ENCODE measurements at places on chromosomes 7 and 10.

GRCh38 chr7:18903695-18904094 is 213.7 kb downstream of the TWIST1 start:
- DNase-seq: no peak

GRCh38 chr7:83468251-83468739 is 180.6 kb downstream of the SEMA3E start:
- DNase-seq: peak; percentile 64

GRCh38 chr10:62053860-62054259 is 152.4 kb downstream of the ARID5B start:
- DNase-seq: no peak

GRCh38 chr7:158976468-158976848 is 120.1 kb downstream of the DYNC2I1 start:
- no peak for DNase-seq

- no peak for DNase-seq
Measured at GRCh38 chr10:75730847-75731246, 299.4 kb downstream of the LRMDA start.

GRCh38 chr10:69315610-69316312 is 37.5 kb downstream of the HK1 start:
- no peak for DNase-seq

DNA sequence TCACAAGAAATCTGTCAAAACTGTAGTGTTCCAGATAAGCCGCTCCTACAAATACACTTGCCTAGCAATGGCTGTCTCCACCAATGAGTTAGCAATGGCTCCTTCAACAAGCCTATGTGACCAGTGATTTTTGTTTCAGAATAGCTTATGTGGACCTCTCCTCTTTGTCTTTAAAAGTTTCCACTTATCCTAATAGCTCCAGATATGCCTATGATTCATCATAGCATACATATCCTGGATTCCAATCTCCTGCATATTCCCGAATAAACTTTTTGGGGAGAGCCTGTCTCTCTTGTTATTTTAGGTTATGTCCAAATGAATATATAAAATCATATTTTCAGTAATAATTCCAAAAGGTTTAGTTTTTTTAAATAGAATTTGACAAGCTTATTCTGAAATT is 510.6 kb downstream of the ARL4A start:
- no peak for DNase-seq

- no peak for DNase-seq
Measured at GRCh38 chr10:60399328-60399727, 9.7 kb upstream of the ANK3 start.

- no peak for DNase-seq
Measured at GRCh38 chr7:67486401-67486800, 489.8 kb downstream of the TYW1 start.

- DNase-seq: peak; percentile 2
Measured at GRCh38 chr7:41063116-41063515, 639.8 kb downstream of the INHBA start.

DNA sequence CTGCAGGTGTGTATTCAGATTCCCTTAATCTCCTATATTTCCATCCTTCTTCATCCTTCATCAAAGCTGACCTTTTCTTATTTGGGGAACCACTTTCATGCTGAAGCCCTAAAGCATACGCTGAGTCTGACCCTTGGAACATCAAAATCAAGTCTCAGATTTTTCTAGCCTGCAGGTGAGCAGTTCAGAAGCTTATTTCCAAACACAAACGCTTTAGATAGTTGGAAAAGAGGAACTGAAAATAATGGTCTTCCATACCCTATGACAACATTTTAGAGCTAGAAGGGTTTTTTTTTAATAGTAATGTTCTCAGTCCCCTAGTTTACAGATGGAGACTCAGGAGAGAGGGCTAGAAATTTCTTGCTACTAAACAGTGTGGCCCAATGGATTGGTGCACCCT is 1.6 kb upstream of the AGK start:
- DNase-seq: peak; percentile 7

- DNase-seq: no peak
Measured at GRCh38 chr10:13247246-13247645, 13.1 kb upstream of the UCMA start.

- DNase-seq: no peak
Measured at GRCh38 chr7:31214751-31215150, 125.8 kb downstream of the NEUROD6 start.

DNA sequence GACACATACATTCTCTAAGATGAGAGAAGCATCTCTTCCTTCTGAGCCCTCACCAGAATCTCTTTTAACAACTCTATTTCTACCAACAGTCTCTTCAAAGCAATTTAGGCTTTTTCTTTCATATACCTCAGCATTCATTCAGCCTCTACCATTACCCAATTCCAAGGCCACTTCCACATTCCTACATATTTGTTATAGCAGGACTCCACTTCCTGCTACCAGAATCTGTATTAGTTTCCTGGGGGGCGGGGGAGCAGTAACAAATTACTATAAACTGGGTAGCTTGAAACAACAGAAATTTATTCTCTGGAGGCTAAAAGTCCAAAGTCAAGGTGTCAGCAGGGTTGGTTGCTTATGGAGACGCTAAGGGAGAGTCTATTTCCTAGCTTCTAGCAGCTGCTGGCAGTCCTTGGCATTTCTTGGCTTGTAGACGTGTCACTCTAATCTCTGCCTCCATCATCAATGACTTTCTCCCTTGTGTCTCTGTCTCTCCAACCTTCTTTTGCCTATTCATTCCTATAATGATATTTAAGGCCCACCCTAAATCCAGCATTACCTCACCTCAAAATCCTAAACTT is 7.4 kb downstream of the PRPS1L1 start:
- DNase-seq: no peak

DNA sequence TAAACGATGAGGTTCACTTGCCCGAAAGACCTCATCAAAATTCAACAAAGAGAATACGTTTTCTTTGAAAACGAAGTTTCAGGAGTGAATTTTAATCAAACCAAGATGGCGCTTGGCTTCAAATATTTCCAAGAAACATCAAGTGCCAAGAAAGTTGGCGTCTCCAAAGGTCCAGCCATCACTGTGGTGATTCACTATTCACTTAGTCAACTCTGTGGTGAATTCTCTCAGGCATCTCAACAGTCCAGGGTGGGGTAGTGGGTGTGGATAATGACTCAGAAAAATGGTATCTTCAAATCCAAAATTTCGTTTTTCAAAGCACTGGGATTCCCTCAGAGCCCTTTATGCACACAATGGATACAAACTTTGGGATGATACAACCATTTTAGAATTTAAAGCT is 133.1 kb downstream of the SVIL start:
- DNase-seq: no peak

GRCh38 chr10:43880160-43880559 is 231.5 kb upstream of the ZNF32 start:
- no peak for DNase-seq

Measured in AML-193 (cell line).